CD4-positive, alpha-beta T cell treated with Interleukin-2 at 100 ng/mL for 4 hours (primary cell): ENCODE measurements at places on chromosomes 2 and 18.
A peak's percentile ranks its signal among the peaks of the same experiment; 100 is the strongest.

GRCh38 chr2:203797712-203798111 lies 69.9 kb upstream of the CTLA4 start:
- DNase-seq = no peak

DNA sequence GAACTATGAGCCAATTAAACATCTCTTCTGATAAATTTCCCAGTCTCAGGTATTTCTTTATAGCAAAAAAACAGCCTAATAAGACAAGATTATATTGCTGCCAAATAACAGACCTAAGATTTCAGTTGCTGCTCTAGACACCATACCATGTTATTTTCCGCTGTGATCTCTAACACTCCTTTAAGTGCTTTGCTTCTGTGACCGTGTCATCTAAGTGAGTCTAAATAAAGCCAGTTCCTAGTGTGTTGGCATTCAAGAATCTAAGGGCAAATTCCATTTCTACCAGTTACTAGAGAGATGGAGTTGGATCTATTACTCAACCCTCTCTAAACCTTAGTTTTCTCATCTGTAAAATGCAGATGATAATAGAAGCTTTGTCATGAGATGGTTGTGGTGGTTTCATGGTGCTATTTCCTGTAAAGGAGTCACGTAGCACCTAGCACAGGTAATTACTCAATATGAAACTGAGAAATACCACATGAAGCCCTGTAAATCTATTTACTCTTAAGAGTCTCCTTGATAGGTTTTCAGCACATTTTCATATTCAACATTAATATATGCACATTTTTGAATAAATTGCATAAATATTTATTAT lies 40.5 kb downstream of the SPHKAP start:
- DNase-seq = no peak

- no peak for DNase-seq
Measured at GRCh38 chr2:40579247-40579646, 127.4 kb upstream of the SLC8A1 start.

GRCh38 chr2:113167115-113167932 lies 6.4 kb upstream of the PSD4 start:
- peak; percentile 50 for DNase-seq

GRCh38 chr2:95760806-95761525 lies 169.2 kb downstream of the TRIM43 start:
- DNase-seq = no peak

DNA sequence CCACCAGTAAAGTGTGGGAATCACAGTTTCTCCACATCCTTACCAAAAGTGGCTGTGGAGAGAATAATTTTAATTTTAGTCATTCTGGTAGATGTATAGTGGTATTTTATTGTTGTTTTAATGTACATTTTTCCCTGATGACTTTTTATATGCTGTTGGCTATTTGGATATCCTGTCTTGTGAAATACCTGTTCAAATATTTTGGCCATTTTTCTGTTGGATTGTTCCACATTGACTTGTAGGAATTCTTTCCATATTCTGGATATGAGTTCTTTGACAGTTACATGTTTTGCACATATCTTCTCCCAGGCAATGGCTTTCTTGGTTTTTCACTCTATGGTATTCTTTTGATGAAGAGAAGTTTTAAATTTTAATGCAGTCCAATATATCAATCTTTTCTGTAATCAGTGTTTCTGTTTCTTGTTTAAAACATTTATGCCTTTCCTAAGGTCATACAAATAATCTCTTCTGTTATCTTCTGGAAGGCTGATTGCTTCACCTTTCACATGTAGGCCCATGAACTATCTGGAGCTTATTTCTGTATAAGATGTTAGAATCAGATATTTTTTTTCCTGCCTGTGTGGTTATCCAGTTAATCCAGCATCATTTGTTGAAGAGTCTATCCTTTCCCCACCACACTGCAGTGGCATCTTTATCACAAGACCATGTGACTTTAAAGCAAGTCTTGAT lies 19.0 kb downstream of the AFTPH start:
- DNase-seq = no peak

GRCh38 chr2:72205504-72205881 lies 57.8 kb upstream of the CYP26B1 start:
- no peak for DNase-seq

DNA sequence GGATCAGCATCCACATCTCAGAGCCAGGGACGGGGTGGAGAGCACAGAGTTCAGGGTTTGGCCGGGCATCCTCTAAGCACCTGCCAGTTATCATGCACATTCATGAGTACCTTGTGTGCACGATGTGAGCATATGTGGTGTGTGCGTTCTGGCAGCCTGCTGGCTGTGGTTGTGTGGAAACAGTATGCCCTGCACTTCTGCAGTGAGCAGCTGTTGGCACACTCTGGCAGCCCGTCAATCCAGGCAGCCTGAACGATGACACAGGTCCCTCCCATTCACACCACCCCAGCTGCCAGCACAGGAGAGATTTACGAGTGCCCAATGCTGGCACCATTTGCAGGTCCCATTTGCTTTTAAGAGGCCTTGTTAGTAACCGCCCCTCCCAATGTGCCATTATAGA lies 74.2 kb downstream of the CD8B2 start:
- no peak for DNase-seq

GRCh38 chr2:226862623-226863022 lies 26.8 kb downstream of the RHBDD1 start:
- DNase-seq = no peak

DNA sequence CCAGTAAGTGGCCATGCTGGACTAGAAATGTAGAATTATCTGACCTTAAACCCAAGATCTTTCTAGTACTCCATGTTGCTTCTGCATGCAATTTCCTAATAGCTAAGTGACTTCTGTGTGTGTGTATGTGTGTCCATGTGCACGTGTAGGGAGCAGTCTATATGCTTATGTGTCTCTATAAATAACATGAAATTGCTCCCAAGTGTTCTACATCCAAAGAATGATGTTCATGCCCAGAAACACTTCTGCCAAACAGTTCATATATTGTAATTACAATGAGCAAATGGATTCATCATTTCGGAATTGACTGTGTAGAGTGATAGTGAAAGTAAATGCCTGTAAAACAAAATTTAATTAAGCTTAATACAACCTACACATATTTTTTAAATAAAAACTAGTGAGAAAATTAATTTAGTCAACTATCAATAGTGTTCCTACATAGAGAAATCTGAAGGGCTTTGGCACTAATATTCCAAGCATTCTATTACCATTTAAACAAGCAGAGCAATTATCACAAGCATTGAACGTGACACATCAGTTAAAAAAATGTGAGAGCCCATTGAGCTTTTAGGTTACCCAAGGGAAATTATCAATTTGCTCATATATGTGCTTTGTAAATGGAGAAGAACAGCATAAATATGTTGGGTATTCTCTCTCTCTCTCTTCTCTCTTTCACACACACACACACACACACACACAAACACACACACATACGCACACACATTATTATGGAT lies 1067.4 kb downstream of the CNTNAP5 start:
- DNase-seq = no peak

- DNase-seq = no peak
Measured at GRCh38 chr18:23171581-23172156, 36.4 kb downstream of the CABLES1 start.

DNA sequence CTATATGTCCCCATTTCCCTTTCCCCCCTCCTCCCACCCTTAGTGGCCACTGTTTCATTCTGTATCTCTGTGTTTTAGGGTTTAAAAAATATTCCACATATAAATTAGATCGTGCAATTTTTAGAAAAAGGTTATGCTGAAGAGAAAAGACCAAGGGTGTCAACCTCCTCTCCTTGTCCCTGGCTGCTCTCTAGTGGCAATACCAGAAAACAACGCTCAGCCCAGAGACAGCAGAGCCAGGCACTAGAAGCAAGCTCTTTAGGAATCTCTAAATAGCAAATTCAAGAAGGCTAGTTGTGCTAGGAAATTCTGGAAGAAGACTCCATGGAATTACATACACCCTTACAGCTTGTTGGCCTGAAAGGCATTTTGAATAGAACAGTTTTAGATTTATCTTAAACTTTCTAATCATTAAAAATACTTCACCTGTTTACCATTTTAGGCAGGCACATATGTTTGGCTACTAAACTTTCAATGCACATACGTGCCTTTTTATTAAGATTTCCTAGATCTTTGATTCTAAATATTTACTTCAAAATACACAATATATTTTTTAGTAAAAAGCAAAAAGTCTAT lies 35.1 kb upstream of the RASGRP3 start:
- peak; percentile 9 for DNase-seq
